ENCODE measurements at places on chromosomes 5 and 9.

DNA sequence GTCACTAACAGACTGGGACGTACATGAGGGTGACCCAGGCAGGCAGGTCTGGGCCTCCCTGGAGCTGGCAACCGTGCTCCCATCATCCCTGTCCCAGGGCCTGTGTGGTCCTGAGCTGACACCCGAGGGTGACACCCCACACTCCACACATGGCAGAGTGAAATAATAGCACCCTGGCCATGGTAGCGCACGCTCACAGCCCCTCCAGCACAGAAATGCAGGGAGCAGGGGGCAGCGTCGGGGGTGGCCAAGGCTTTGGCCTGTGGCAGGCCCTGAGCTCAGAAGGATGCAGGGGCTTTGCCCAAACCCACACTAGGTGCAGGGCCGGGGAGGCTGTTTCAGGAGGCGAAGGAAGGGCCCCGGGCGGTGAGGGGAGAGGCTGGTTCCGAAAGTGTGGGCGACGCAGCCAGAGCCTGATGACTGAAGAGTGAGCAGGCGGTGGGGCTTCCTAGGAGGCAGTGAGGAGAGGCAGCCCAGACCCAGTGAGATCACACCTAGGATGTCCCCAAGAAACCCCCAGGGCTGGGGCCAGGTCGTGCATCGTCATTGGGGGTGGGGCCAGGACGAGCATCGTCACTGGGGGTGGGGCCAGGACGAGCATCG lies 12.9 kb downstream of the OR2V2 start:
- no peak for DNase-seq

GRCh38 chr9:13971966-13972655 lies 341.8 kb downstream of the NFIB start:
- no peak for DNase-seq

GRCh38 chr5:54947187-54947586 lies 38.2 kb downstream of the ESM1 start:
- DNase-seq = no peak

DNA sequence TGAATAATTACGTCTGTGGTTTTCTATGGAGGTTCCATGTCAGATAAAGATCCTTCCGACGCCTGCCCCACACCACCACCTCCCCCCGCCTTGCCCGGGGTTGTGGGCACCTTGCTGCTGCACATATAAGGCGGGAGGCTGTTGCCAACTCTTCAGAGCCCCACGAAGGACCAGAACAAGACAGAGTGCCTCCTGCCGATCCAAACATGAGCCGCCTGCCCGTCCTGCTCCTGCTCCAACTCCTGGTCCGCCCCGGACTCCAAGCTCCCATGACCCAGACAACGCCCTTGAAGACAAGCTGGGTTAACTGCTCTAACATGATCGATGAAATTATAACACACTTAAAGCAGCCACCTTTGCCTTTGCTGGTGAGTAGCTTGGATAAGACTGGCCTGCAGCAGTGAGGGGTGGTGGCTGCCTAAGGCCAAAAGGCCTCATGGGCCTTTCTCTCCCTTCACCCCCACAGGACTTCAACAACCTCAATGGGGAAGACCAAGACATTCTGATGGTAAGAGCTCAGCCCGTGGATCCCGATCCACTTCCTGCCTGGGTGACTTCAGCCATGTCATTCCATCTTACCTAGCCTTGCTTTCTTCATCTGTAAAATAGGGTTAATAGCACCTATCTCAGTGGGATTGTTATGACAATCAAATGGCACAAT lies at the start of gene IL3:
IL3 (plus strand) TSS at position 155 of the 661 bp plus-strand sequence; CDS start at position 207, 52 bp downstream.
- no peak for DNase-seq

- no peak for DNase-seq
Measured at GRCh38 chr9:14248149-14248548, 65.8 kb downstream of the NFIB start.

GRCh38 chr9:38043931-38044623 lies 24.9 kb downstream of the SHB start:
- DNase-seq = no peak

All from Kasumi-1 (cell line).